ENCODE measurements at places on chromosomes 7 and 10. TPM values are rescaled to one million over a fixed set of nuclear protein-coding genes. Genes with fewer than 3 reads are reported as not detected.

CPN1 gene
- not detected for total RNA-seq

CUX1 gene
- total RNA-seq = 167 TPM

ZNF248 gene
- total RNA-seq = 36.6 TPM

PHYHIPL gene
- 0.39 TPM for total RNA-seq
